ENCODE measurements at places on chromosomes 5 and 9. TPM values are rescaled to one million over a fixed set of nuclear protein-coding genes. Genes with fewer than 3 reads are reported as not detected.

GRCh38 chr5:149221326-149221725 is 50.3 kb upstream of the AFAP1L1 start:
- no peak for DNase-seq

- peak; percentile 68 for DNase-seq
Observed at GRCh38 chr9:34501889-34502425, 20.8 kb downstream of the ENHO start.

DNA sequence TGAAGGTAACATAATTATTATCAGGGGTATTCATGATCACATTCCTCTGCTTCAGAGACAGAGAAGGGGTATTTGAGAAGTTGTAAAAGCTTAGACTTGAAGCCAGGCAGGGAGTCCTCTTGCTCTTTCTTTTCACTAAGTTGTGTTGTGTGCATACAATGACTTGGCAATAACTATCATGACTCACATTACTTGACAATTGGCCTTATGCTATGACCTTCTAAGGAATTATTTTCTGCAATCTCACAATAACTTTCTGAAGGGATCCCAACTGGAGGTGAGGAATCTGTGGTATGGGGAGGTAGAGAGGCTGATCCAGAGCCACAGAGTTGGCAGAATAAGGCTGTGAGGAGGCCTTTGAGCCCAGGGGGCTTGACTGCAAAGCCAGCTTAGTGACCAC is 622.3 kb downstream of the MTRR start:
- no peak for DNase-seq

Gene NXNL2
- 14.5 TPM for total RNA-seq

Gene ST8SIA4
- total RNA-seq, result 2.6 TPM

GRCh38 chr5:94540856-94541494 is 77.4 kb downstream of the KIAA0825 start:
- DNase-seq, result no peak

Gene LOX
- total RNA-seq, result 35.4 TPM
